ENCODE measurements at places on chromosomes 2 and 18. TPM values are rescaled to one million over a fixed set of nuclear protein-coding genes. Genes with fewer than 3 reads are reported as not detected.

DNA sequence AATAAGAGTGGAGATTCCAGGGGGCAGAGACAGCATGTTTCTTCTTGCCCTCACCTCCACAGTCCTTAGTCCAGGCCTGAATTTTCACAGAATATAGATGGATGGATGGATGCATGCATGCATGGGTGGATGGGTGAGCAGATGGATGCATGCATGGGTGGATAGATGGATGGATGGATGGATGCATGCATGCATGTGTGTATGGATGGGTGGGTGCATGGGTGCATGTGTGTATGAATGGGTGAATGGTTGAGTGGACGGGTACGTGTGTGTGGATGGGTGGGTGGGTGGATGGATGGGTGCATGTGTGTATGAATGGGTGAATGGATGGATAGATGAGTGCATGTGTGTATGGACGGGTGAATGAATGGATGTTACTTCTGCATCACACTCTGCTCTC, 153.3 kb downstream of the CELF4 start:
- H3K27me3 ChIP-seq: peaks cover 20% of the 10 kb centered on the region
- H3K36me3 ChIP-seq: no peaks in the 10 kb centered on the region
- no peak overlapping the region for H3K27ac ChIP-seq
- DNase-seq: no peak
- H3K4me1 ChIP-seq: peaks cover 12% of the 10 kb centered on the region
- H3K4me3 ChIP-seq: no peak overlapping the region

- H3K27me3 ChIP-seq: no peaks in the 10 kb centered on the region
- H3K4me3 ChIP-seq: no peak overlapping the region
- DNase-seq: peak; percentile 43
- H3K4me1 ChIP-seq: no peaks in the 10 kb centered on the region
- no peaks in the 10 kb centered on the region for H3K36me3 ChIP-seq
These were observed 198.5 kb downstream of the UBE2E3 start for GRCh38 chr2:181178823-181179412.

GRCh38 chr2:237979331-237979730, 12.5 kb downstream of the UBE2F start:
- no peak overlapping the region for H3K4me3 ChIP-seq
- peaks cover 35% of the 10 kb centered on the region for H3K4me1 ChIP-seq
- peaks cover 8% of the 10 kb centered on the region for H3K36me3 ChIP-seq
- no peak for DNase-seq

GRCh38 chr18:26864658-26865057, 849 bp downstream of the AQP4 start:
- no peak overlapping the region for H3K4me3 ChIP-seq
- H3K36me3 ChIP-seq: no peaks in the 10 kb centered on the region
- no peak overlapping the region for H3K27ac ChIP-seq
- DNase-seq: no peak
- H3K4me1 ChIP-seq: peaks cover 33% of the 10 kb centered on the region
- H3K27me3 ChIP-seq: peaks cover 11% of the 10 kb centered on the region

DNA sequence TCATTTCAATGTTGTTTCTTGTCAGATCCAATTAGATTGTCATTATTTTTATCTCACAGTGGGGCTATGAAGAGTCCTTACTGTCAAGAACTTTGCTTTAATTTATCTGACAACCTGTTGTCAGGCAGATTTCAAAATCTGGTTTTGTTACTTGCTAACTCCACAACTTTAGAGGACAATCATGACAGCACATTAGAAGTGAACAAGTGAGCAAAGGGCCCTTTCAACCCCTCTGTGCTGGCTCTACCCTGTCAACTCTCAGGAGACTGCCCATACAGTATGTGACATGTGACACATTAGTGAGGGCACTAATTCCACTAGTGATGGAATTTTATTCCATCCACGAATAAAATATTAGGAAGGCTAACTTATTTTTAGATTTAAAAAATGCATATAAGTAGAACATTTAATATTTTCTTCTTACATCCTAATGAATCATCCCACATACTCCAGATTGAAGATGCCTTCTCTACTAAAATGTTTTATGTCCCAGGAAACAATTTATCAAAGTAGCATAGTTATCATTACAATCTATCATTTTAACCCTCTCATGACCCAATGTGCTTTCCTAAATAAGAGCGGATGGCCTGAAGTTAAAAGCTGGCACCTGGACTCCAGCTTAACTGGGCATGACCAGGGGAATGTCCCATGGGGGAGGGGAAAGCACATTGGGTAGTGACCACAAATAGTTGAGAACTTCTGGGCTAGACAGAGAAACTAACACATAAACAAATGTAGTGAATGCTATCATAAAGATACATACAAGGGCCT, 97.6 kb upstream of the PPP1CB start:
- DNase-seq: no peak
- H3K36me3 ChIP-seq: no peaks in the 10 kb centered on the region
- H3K27me3 ChIP-seq: no peaks in the 10 kb centered on the region
- no peak overlapping the region for H3K4me3 ChIP-seq
- peaks cover 4% of the 10 kb centered on the region for H3K4me1 ChIP-seq

The LYPD6 gene
- 4.8 TPM for total RNA-seq

DNA sequence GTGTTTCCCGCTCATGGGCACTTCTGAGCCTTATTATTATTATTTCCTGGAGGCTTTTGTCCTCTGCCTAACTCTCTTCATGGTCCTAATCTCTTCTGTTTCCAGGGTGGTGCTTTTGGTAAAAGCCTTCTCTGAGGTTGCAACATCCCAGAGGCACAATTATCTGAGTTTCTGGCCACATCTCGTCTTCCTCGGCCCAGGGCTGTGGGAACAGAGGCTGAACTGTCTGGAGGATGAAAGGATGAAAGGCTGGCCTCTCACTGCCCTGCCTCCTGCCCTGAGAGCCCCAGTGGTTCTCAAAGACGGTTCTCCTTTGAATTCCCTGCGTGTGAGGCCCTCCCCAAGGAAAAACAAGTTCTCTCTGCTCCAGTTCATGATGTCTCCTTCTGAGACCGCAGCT, 13.8 kb downstream of the GYPC start:
- no peaks in the 10 kb centered on the region for H3K27me3 ChIP-seq
- no peak overlapping the region for H3K27ac ChIP-seq
- peaks cover 8% of the 10 kb centered on the region for H3K4me1 ChIP-seq
- H3K36me3 ChIP-seq: peaks cover 4% of the 10 kb centered on the region
- H3K4me3 ChIP-seq: no peak overlapping the region

The CHN1 gene
- 26.1 TPM for total RNA-seq

DNA sequence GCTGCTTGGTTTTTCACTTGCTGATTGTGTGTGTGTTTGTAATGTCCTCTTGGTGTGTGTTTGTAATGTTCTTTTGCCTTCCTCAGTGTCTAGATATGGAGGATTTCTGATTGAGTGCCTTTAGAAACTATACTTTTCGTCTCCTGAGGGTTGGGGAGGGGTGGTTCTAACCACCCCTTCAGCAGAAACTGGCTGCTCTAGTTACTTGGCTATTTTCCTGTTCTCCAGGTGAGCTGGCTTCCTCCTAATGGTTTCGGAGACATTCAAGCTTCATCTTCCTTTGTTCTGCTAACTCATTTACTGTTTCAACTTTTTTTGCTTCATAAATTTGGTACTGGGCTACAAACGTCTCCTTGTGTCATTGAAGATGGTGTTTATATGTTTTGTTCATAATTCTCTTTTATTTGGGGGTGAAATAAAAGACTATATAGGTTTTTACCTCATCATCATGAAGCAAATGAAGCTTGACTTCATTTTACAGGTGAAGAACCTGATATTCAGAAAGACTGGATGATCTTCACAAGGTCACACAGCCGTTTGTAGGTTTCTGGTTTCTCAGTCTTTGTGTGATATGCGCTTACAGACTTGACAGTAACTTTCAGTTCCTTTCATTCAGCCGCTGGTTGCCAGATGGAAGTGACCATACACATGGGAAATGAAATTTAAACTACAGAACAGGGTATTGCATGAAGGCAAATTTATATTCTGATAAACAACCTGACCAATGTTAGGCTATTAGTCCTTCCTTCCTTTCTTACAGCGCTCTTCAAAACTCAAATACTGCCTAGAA, 238.5 kb downstream of the GALR1 start:
- peaks cover 19% of the 10 kb centered on the region for H3K4me1 ChIP-seq
- H3K4me3 ChIP-seq: no peak overlapping the region
- no peak overlapping the region for H3K27ac ChIP-seq
- peaks cover 22% of the 10 kb centered on the region for H3K36me3 ChIP-seq
- DNase-seq: no peak

All from WTC11 (cell line).